Stimulated activated CD4-positive, alpha-beta T cell treated with anti-CD3 and anti-CD28 coated beads, Interleukin-4, amount 100 ng/mL, for 24 hours (primary cell): ENCODE measurements at places on chromosomes 7 and 10.

GRCh38 chr10:62688971-62689700, 115.4 kb upstream of the ADO start:
- DNase-seq, result no peak

GRCh38 chr7:80146545-80147182, 12.0 kb downstream of the GNAI1 start:
- DNase-seq, result no peak

GRCh38 chr7:110921595-110922151, 169.3 kb upstream of the LRRN3 start:
- no peak for DNase-seq

DNA sequence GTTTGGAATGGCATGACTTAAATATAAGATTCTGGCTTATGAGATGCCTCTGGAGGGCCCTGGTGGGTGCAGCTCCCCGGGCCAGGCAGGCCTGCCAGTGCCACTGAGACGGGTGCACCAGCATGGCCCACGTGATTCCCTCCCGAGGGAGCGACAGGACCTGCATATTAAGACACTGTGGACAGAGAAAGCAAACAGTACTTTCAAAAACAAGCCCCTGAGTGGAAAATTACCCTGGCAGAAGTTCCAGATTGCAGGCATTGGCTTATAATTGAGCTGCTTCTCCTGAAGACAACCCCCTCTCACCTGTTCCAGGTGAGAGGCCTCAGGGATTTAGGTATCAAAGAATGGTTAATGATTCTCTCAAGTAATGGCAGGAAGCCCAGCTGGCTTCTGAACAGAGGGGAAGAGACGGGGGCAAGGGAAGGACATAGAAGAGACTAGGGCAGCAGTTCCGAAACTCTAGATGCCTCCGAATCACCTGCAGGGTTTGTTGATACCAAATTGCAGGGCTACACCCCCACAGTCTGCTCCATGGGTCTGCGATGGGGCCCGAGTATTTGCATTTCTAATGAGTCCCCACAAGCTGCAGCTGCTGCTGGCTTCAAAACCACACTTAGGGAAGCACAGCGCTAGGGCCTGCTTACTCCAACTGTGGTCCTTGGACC, 66.0 kb upstream of the DOCK1 start:
- no peak for DNase-seq

DNA sequence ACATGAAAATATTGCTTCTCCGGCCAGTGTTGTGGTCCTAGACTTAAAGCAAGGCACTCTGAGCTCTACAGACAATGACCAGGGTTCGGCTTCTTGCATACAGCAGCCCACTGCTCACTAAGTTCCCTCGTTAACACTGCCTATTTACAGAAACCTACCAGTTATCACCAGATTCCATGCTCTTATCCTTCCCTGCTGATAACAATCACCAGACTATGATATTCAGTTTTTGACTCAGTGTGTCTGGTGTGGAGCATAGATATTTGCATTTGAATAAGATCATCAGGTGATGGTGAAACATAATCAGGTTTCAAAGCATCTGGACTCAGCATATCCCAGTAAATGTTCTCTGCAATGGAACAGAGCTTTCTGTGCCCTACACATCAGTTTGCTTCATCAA, 182.3 kb downstream of the SNX13 start:
- no peak for DNase-seq

GRCh38 chr10:95896071-95896850, 11.5 kb upstream of the CC2D2B start:
- DNase-seq, result no peak

DNA sequence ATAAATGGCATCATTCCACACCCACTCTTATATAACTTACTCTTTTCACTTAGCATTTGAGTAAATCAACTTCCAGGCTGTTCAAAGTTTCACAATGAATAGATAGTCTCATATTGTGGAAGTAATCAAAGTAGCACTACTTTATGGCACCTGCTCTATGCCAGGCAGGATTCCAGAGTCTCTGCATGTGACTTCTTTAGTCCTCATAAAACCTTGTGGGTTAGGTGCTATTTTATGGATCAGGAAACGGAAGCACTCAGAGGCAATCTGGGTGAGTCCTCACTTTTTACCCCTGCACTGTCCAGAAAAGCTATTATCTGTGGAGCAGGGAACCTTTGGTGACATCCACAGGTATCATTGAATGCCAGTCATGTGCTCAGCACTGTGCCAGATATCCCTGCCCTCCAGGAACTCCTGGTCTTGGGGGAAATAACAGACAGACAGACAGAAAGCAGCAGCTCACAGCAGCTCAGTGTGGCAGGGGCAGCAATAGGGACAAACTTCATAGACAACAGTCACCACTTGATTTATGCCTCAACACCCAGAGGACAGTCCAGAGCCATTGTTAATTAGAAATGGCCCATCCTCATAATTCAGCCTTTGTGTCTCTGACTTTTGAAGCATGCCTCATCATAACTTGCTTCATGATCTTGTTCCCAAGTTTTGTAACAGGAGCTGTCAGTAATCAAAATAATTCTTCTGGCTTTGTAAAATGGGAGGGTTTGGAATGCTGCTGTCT, 160.6 kb downstream of the SEC23IP start:
- DNase-seq, result no peak

- DNase-seq, result peak; percentile 30
Observed at GRCh38 chr10:100878291-100878910, 34.4 kb upstream of the SLF2 start.

- DNase-seq, result no peak
Observed at GRCh38 chr7:129066290-129067131, 11.6 kb upstream of the TNPO3 start.

GRCh38 chr10:85177767-85178166, 849.4 kb downstream of the CCSER2 start:
- no peak for DNase-seq

DNA sequence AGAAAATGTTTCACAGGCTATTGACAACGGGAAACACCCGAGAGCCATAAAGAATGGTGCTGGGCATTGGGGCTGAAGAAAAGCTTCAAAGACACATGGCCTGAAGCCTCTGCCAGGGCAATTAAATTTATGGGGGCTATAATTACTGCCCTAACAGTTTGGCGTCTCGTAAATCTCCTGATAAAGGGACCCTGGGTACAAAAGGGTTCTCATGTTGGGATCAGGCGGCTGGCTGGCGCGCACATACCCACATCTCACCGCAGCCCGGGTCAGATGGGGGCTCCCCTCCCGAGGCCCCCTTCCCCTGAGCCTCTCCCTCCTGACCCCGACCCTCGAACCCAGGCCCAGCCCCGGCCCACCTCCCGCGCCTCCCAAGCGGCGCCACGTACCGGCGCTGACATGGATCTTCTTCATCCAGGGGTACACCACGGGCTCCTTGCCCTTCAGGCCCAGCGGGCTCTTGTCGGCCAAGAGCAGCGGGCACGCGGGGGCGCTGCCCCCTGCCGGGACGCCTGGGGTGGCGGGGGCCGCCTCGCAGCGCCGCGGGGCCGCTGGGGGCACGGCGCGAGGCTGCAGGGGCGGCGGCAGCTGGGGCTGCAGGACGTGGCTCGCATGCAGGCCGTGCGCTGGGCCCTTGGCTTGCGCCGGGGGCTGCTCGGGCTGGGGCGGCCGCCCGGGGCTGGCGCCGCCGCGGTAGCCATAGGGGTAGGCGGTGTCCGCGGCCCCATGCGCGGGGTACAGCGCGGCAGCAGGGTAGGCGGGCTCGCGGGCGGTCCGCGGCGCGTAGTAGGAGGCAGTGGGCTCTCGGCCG, 623 bp downstream of the HOXA4 start:
- no peak for DNase-seq
